Left cardiac atrium (tissue), 4 donors: ENCODE measurements at places on chromosomes 12 and 14.
A peak's percentile ranks its signal among the peaks of the same experiment; 100 is the strongest.

- DNase-seq, result no peak
Observed at GRCh38 chr14:105500036-105500725, 9.1 kb downstream of the TEDC1 start.

DNA sequence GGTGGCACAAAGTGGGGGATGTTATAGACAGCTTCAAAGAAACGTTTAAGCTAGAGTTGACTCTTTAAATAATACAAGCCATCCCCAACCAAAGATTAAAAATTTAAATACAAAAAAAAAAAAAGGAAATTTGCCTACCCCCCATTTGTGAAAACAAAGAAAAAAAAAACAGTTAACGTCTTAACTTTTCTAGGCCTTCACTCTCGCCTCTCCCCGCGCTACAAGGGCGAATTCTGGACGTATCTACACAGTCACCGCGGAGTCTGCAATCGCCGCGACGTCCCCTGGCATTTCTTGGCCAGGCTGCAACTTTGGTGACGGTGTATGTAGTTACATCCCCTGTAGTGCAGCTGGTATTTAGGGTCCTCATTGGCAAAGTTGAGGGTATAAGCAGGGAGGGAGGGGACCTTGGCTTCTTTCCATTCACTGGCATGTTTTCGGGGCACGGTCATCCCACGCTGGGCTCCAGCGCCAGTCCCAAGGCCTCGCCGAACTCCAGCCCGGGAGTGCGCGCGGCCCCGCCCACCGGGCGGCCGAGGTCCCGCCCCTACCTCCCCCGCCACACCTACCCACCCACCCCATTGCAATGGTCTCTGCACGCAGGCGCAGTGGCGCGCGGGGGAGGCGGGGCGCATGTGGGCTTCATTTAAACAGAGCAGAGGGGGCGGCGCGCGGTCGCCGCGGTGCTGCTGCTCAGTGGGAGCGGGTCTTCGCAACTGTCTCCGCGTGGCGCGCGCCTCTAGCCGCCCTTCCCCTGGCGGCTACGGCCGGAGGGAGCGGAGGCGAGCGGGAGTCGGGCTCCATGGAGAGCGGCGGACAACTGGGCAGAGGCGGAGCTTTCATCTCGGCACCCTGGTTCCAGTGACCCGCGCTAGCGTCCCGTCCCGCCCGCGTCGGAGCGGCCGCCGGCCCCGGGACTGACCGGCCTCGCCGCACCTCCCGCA, at the start of gene NUDT4:
Gene NUDT4 (plus strand): TSS at position 674 of the 944 bp plus-strand sequence. CDS start 398 bp downstream, outside the sequence.
- peak; percentile 98 for DNase-seq

DNA sequence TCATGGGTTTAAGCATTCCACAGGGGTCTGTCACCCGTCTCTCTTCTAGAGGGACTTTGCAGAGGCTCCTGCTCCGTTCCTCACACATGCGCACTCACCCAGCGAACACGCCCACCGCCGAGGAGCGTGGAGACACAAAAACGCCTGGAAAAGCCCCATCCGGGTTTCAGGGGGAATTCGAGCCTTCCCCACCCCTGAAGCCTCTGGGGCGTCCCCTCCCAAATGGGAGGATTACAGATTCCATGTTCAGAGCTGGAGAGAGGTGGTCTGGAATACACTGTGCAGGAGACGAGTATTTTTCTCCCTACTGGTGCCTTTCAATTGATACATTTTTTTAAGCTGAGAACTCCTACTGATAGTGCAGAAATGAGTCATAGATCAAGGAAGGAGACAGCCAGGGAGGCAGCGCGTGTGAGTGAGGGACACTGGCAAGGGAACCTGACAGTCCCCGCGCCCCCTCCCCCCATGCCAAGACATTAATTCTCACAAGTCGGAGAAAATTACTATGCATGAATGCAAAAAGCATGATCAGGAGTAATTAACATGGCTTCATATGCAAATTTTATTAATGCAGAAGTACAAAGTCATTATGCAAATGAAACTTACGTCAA, 36.9 kb downstream of the BCL11B start:
- DNase-seq, result no peak

- no peak for DNase-seq
Observed at GRCh38 chr14:25833341-25834126, 764.3 kb downstream of the NOVA1 start.

DNA sequence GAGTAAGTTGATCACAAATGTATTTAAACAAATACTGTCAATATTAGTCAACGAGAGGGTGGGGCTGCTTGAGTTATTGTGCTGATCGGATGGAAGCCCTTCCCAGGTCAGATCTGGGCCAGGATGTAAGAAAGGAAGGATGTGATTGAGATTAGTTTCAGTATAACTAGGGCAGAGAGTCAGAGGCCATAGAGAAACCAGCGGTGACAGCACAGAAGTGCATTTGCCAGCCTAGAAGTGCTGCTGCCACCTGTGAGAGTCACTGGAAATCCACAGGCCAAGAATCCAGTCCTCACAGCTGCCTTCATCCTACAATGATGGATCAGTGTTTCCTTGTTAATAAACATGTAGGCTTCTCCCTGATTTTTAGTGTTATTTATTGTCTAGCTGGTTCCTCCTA, 9.8 kb upstream of the FERMT2 start:
- DNase-seq, result peak; percentile 26

GRCh38 chr12:107302649-107303341, 209.4 kb upstream of the CRY1 start:
- DNase-seq, result no peak

- no peak for DNase-seq
Observed at GRCh38 chr12:68924546-68924945, 8.4 kb downstream of the CPM start.

- DNase-seq, result no peak
Observed at GRCh38 chr12:21697904-21698630, 40.4 kb upstream of the LDHB start.

- no peak for DNase-seq
Observed at GRCh38 chr14:74407801-74408154, 18.2 kb downstream of the SYNDIG1L start.

DNA sequence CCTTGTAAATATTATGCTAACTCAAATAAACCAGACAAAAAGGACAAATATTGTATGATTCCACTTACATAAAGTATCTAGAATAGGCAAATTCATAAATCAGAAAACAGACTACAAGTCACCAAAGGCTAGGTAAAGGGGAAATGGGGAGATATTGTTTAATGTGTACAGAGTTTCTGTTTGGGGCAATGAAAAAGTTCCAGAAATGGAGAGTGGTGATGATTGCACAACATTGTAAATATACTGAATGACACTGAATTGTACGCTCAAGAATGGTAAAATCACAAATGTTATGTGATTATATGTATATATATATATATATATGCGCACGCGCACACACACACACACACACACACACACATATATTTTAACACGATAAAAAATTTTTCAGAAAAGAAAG, 182.5 kb downstream of the SLC2A13 start:
- DNase-seq, result no peak

DNA sequence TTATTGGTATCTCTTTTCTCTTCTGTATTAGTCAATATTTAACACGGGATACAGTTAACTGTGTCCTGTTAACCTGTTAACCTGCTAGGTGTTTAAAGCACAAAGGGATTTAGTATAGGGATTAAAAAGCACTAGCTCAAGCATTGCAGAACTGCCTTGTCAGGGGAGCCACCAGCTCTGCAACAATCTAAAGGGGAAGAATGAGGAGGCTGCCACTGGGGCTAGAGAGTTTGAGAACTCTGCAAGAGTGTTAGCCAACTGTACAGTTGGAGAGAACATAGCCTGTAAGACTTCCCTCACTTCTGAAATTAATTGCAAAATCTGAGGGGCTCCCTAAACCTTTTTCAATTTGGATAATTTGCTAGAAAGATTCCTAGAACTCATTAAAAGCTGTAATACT, 6.5 kb upstream of the VRK1 start:
- DNase-seq, result no peak

DNA sequence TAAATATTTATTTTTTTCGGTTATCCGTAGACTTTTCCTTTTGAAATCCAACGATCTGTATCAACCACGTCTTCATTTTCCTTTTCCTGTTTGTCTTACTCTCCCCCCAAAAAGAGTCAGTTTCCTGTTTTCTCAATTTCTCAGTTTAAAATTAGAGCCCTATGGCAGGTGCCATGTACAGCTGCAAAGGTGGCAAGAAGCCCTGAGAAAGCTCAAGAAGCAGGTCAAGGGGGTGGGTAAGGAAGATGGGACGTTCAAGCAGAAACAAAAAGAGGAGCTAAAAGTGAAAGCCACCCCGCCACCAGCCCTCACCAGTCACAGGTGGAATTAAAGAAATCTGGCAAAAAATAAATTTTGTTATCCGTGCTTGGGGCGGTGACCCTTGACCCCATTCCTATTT, 26.7 kb downstream of the SLC35E3 start:
- no peak for DNase-seq

- no peak for DNase-seq
Observed at GRCh38 chr14:94387051-94388026, 1.1 kb downstream of the SERPINA1 start.

DNA sequence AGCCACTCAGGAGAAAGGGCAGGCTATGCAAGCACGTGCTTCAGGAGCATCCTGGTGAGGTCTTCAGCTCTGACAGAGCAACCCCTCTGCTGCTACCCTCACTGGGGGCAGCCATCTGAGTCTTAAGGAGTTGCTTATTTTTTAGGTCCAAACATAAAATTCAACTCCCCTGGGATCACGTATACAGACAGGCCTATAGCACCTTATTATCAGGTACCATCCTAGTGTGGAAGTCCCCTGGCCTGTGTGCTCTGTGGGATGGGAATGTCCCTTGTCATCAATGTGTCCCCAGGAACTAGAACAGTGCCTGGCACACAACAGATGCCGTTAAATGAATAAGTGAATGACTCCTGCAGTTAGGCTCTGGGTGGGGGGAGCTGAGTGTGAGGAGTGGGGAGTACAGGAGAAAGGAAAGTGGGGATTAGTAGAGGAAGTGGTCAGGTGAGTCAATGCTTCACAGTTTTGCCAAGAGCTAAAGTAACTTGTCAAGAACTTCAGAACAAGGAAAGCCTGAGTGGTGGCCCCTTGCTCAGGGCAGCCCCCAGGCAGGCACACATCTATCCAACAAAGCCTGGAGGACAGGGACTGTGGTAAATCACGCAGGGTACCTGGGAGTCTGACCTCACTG, 33.5 kb downstream of the DAD1 start:
- no peak for DNase-seq

DNA sequence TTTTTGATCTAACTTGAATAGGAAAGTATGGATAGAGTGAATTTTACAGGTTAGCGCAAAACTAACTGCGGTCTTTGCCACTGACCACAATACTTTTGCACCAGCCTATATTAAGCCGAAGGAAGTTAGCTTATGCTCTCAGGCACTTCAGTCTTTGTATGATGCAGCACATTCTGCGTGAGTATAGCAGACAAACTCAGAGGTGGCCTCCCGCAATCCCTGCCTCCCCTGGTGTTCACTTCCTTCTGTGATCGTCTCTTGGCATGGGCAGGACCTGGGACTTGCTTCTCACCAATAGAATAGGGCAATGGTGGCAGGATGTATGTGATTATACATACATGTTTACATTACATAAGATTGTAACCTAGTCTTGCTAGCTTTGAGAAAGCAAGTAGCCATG, 10.3 kb upstream of the SLC6A13 start:
- DNase-seq, result no peak

DNA sequence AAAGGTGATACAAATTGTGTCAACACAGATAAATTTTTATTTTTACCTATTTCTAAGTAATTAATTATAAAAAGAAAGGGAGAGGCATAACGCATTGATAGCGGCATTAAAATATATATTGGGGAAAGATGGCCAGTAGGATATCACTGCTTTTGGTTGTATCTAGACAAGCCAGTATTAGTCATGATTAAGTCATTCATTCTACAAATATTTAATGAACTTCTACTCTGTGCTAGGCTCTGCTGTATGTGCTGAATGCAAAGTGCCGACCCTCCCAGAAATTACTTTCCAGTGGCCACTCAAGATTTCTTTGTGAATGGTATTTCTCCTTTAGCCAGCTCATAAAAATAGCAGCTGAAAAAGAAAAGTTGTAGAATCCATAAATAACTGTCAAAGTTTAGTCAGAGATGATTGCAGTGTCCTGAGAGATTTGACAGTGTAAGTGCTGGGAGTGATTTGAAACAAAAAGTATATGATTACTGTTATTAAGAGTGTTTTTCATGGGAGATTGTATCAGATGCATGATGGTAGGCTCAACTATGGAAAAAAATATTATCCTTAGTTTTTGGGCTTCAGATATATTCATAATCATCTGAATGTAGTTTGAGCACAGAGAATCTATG, 133.2 kb downstream of the MGAT4C start:
- DNase-seq, result no peak

- no peak for DNase-seq
Observed at GRCh38 chr12:31214626-31215517, 111.1 kb downstream of the SINHCAF start.

- no peak for DNase-seq
Observed at GRCh38 chr12:65962921-65963861, 138.9 kb downstream of the HMGA2 start.

DNA sequence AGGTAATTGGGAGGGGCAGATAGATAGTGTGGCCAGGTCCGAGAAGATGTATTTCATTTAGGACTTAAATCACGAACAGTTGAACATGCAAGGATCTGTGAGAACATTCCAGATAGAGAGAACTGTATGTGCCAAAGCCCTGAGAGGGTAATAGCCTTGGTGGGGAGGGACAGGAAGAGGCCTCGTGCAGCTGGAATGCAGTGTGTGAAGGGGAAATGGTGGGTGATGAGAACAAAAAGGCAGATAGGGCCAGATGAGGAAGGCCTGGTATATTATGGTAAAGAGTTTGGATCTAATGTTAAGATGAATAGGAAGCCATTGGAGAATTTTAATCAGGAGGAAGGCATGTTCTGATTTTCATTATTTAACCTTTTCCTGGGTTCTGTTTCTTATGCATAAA, 136.3 kb downstream of the TPH2 start:
- no peak for DNase-seq

GRCh38 chr14:38233218-38233617, 22.7 kb downstream of the CLEC14A start:
- no peak for DNase-seq

DNA sequence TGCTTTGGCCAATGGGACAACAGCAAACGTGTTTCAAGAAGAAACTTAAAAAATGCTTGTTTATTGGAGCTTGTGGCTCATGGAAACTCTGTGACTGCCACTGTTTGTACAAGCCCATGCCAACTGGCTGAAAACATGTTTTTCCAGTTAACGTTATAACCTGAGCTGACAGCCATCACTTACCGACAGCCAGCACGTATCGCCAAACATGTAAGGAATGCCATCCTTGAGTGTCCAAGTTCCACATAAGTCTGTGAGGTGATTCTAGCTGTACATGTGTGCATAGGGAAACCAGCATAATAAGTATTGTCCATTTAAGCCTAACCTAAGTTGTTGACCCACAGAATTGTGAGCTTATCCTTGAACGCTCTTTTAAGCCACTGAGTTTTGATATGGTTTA, 596.9 kb downstream of the TRHDE start:
- DNase-seq, result no peak
